Left forelimb (tissue), 1 donor: ENCODE measurements at places on chromosomes 3 and 15.

DNA sequence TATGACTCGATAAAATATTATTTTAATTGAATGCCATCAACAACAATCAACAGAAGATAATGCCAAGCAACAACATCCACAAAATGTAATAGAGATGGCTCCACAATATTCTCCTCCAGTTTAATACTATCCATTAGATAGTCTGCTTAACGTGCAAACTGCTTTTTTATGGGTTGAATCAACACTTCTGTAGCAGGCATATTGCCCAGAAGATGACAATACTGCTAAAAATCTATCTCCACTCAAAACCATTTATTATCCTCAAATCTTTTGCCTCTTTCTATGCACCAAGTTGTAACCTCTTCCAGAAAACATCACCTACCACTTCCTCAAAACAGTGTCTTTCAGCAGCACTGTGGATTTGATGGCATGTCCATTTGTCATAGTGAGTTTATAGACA lies 295.7 kb upstream of the LMCD1 start:
- no peak for DNase-seq

DNA sequence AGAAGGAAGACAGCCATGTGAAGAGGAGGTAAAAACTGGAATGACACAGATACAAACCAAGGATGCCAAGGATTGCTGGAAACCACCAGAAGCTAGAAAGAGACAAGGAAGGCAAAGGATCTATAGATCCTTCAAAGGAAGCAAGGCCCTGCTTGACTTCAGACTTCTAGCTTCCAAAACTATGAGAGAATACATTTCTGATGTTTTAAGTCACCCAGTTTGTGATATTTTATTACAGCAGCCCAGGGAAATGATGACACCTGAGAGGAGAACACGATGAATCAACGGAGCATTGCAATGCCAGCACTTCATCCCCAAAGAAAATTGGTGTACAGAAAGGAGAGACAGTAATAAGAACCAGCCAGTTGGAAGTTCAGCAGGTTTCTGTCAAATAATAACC lies 116.3 kb downstream of the MAGI1 start:
- no peak for DNase-seq

DNA sequence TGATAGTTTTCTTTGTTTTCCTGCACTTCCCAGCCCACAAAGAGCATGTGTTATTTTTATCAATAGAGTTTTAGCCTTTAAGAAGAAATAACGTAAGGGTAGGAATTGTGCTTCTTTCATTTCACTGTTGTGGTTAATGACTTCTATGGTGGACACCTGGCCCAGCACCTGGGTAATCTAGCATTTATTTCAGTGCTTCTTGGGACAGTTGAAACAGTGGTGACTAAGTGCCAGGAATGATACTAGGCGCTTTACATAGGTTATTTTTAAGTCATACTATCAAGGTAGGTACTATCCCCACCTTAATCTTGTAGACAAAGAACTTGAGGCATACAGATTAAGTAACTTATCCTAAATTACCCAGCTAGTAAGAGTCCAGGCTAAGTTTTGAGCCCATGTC lies 243.8 kb downstream of the SOX2 start:
- no peak for DNase-seq

- DNase-seq = no peak
Measured at GRCh38 chr3:121975702-121976302, 46.2 kb downstream of the ILDR1 start.

- no peak for DNase-seq
Measured at GRCh38 chr15:31207246-31207645, 105.7 kb upstream of the TRPM1 start.
